ENCODE measurements at places on chromosomes 3 and 15. TPM values are rescaled to one million over a fixed set of nuclear protein-coding genes. Genes with fewer than 3 reads are reported as not detected.

DNA sequence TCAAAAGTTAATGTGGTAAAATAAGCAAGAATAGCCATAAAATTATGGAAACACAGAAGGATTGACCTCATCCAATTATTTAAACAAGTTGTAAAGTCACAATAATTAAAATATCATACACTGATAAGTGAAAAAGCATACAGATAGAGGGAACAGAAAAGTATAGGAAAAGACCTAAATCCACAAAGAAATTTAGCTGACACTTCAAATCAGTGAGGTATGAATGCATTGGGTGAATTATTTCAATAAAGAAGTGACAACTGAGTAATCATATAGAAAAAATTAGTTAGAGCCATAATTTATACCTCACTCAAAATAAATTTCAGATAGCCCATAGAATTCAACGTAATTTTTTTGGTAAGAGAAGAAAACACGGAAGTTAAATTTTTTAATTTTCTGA, 25.1 kb downstream of the TFDP2 start:
- no peak for DNase-seq

DNA sequence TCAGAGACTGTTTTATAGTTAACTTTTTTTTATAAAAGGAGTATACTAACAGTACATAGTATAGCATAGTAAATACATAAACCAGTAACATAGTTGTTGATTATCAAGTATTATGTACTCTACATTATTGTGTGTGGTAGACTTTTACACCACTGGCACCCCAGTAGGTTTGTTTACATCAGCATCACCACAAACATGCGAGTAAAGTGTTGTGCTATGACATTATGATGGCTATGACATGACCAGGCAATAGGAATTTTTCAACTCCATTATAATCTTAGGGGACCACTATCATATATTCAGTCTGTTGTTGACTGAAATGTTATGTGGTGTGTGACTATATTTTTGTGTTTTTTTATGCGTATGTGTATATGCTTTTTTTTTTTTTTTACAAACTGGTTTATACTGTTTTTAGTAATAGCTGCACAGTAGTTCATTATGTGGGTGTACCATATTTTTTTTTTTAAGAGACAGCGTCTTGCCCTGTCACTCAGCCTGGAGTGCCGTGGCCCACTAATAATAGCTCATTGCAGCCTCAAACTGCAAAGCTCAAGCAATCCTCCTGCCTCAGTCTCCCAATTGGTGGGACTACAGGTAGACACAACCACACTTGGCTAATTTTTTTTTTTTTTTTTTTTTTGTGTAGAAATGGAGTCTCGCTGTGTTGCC, 1.9 kb downstream of the CAPN7 start:
- no peak for DNase-seq

- DNase-seq, result no peak
Measured at GRCh38 chr15:58462973-58463663, 31.3 kb downstream of the LIPC start.

MYL3 gene
- polyA plus RNA-seq, result 1.0 TPM

KBTBD8 gene
- 0.31 TPM for polyA plus RNA-seq

CPB1 gene
- not detected for polyA plus RNA-seq

CHRNB4 gene
- polyA plus RNA-seq, result not detected

COL6A5 gene
- polyA plus RNA-seq, result not detected

GOLGA6L10 gene
- polyA plus RNA-seq, result 0.44 TPM

Data from BJ (cell line).